ENCODE measurements at places on chromosomes 13 and 19.

- DNase-seq = no peak
These were observed 6.5 kb upstream of the TSHZ3 start for GRCh38 chr19:31355665-31356289.

DNA sequence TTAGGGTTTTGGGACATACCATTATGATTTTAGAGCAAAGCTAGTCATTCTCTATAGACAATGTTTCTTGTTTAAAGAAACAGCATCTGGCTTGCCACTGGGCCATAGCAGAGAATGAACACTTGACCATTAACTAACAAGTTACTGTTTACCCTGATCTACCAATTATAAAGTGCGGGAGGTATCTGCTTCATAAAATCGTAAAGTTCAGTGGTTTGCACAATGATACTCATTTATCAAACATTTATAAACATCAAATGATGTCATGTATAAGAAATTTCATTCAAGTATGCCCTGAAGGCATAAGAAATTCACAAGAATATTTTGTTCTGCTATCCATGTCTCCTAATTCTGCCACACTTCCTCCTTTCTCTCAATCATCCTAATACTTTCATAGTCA is 139.2 kb downstream of the PCDH20 start:
- DNase-seq = no peak

DNA sequence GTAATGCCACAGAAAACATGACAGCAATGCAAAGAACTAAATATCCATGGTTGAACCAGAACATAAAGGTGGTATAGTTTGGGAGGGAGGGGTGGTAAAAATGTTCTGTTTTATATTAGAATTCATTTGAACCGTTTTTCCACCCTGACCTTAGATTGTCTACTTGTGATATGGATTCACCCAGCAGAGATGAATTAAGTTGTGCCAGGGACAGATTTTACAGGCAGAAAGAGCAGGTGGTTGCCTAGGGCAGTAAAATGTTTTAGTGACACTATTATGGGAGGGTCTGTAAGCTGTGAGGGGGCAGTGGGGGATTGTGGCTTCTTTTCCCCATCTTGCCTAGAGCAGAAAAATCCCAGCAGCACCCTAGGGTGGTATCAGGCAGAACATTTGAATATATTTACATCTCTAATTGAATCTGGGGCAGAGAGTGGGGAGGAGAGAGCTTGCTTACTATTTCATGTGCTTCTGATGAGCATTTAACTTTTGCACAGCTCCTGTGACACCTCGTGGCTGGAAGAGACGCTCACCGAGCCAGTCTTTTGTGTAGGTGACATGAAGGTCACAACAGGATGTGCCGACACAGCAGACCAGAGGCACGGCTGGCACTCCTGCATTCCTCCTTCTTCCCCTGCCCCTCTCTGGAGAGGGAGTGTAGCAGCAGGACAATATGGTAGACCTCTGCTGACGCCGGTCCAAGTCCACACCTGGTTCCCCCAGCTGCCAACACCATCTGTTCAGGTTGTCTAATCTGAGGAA is 452.3 kb downstream of the IRS2 start:
- DNase-seq = no peak

- DNase-seq = no peak
These were observed 3.8 kb downstream of the PPP1R12C start for GRCh38 chr19:55113570-55114039.

- DNase-seq = no peak
These were observed 1284.2 kb downstream of the EFNB2 start for GRCh38 chr13:105251293-105251692.

- DNase-seq = no peak
These were observed 10.6 kb downstream of the PTBP1 start for GRCh38 chr19:807627-808422.

DNA sequence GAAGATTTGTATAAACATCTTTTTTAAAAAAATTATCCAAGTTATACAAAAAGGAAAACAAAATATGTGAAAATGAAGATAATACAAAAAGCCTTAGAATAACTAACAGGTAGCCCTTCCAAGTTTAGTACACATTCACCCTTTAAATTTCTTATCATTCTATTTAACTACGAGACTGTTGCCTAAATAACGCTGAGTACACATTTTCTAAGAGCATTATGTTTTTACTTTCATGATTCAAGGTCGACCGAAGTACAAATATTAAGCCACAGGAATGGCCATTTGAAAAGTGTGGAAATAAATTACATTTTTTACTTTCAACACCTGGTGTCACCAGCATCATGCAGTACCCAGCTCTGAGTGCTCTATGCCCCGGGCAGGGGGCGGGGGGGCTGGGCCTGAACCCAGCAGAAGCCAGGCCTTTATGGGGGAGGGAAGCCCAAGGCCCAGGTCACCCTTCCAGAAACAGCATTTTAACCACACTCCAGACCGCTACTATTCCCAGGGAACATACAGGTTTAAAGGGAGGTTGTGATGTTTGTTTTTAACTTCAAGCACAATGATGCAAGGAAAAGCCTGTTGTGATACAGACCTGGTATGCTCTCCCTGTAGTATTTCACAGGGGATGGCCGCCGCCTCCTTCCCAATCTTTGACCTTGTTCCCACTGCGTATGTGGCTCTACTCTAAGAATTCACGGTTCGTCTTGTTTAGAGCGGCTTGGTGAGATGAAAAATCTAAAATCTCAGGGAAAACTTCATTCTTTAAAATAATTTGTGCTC is 24.0 kb downstream of the GGACT start:
- DNase-seq = no peak

DNA sequence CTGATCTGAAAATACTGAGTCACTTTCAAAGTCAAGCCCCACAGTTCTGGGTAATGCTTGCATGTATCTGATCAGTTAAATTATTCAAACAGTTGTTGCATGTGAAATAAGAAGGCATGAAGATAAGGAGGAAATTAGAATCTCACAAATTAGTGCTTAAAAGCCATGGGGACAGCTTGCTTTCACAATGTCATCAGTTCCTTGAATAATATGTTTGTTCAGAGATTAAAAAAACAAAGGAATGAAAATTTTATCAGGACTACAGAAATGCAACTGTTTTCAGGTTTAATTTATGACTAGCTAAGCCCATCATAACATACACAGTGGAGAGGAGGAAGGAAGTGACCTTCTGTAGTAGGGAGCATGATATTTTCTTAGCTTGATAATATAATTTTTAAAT is 150.1 kb downstream of the OXGR1 start:
- DNase-seq = no peak

- peak; percentile 55 for DNase-seq
These were observed 49.5 kb downstream of the CRYL1 start for GRCh38 chr13:20475927-20476691.
